Stimulated activated CD4-positive, alpha-beta T cell treated with anti-CD3 and anti-CD28 coated beads, Interleukin-15, amount 100 ng/mL, for 24 hours (primary cell): ENCODE measurements at places on chromosomes 2 and 18.

GRCh38 chr2:29293830-29294438, 178.7 kb downstream of the CLIP4 start:
- DNase-seq, result peak; percentile 28

DNA sequence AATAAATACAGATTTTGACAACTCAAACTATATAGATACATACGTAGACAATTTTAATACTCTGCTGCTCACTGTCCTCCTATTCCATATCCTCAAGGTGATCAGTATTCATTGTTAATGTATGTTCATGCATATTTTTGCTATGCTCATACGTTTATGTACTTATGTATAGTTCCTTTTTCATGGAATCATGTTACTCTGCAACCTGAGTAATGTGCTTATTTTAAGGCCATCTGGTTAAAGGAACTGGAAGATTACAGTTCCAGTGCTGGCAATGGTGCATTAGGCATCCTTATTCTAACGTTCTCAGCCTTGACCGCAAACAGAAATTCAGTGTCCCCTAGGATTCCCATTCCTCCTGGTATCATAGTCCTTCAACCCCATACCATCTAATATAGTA, 385.0 kb upstream of the TNP1 start:
- DNase-seq, result no peak

DNA sequence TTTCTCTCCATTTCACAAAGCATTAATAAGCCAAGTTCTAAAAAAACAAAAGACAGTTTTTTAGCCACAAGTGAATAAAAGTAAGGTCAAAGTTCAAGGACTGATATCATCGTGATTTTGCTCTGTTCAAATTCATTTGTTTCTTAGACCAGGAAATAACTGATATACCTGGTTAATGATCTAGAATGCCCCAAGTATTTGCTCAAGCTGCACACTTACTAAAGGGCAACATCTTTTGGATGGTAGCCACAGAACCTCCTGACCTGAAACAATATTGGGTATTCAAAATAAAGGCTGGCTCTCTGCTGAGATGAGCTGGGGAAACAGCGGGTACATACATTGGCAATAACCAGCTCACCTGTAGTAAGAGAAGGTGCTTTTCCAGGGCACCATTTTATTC, 314.7 kb upstream of the LYPD1 start:
- DNase-seq, result no peak

GRCh38 chr2:232097758-232098157, 136.2 kb downstream of the DIS3L2 start:
- DNase-seq, result no peak

DNA sequence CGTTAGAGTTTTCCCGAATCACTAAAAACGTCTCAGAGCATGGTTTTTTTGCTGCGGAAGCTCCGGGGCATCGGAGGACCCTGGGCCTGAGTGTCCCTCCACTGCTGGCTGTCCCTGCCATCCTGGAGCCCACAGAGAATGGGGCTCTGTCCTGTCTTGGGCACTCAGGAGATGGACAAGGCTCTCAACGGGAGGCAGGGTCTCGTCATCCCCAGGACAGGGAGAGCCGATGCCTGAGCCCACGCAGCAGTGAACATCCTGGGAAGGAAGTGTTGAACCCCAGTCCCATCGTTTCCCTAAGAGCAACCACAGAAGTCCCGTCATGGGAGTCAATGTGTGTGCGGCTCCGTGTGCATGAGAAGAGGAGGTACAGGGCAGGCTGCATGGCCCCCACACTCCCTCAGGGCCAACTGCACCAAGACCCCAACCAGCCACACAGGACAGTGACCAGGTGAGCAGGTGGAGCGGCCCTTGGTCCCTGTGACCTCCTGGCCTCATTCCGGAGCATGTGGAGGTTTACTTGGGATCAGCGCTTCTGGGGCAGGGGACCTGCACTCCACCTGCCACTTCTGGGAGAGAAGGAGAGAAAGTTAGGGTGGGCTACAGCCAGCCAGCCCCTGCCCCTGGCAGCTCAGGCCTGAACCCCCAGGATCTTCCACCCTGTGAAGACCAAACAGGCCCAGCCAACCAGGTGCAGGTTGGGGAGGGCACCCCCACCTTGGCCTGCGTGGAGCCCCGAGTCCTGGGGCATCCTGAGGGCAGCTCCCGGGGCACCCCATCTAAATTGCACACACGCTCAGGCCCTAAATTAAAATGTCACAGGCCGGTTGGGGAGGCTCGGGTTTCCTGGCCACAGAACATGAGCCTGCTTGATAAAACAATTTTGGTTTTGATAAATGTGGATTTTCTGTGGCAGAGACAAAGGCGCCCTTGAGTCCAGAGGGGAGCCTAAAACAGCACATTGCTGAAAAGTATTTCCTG, 3.1 kb upstream of the SNED1 start:
- no peak for DNase-seq
